Activated effector memory CD4-positive, alpha-beta T cell treated with Interleukin-2 at 50 U/mL for 16 hours (primary cell): ENCODE measurements at places on chromosomes 4 and X.

- DNase-seq = no peak
Measured at GRCh38 chr4:136818811-136819330, 713.4 kb downstream of the PCDH18 start.

- no peak for DNase-seq
Measured at GRCh38 chr4:41753942-41754341, 5.4 kb upstream of the PHOX2B start.

GRCh38 chr4:86615501-86615900 lies 21.4 kb downstream of the PTPN13 start:
- DNase-seq = no peak

- no peak for DNase-seq
Measured at GRCh38 chrX:41877167-41877566, 46.2 kb downstream of the CASK start.

- DNase-seq = no peak
Measured at GRCh38 chr4:183100827-183101226, 1.8 kb downstream of the WWC2 start.

DNA sequence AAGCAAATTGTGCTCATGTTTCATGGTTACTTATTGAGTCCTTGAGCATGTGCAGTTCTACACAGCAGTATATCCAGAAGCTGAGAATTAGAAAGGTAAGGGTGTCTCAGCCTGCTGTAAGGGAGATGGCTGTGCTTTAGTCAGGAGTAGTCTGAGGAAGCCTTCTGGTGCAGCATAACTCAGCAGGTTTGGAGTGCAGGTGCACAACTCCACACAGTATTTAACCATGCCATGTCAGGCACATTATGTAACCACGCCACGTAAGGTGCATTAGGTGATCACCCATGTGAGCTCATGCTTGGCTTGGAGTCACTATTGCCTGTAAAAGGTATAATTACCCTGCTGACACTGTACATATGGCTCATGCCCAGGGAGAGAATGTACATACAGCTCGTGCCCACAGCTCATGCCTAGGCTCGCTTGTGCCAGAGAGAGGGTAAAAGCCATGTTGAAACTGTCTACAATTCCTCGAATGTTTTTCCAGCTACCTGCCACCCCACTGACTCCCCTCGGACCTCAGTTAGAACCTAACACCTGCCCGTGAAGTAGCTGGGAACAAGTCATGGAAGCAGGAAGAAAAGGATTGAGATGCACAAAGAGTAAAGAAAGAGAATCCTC lies 37.8 kb downstream of the UCHL1 start:
- DNase-seq = no peak

DNA sequence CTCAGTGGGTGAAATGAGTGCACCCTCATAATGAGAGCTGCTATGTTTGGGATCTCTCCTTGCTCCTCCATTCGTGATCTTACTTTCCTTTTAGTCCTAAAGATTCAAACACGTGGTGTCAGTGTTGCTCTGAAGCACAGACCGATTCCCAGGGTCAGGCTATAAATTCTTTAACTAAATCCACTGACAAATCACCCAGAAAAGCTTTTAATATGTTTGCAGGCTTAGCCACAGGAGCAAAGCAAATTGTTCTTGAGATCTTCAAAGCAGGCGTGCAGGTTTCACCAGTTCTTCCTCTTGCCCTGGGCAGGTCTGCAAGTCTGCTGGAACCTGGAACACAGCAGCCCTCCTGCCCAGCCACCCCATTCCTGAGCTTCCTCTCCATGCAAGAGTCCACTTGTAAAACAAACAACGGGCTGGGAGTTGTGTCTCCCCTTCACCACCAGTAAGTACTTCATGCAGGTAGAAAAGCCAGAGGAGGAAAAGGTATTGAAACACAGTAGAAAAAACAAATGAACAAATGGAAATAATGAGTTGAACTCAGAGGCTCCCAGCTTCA lies 70.1 kb upstream of the ENPP6 start:
- DNase-seq = no peak

GRCh38 chrX:136258951-136259350 lies 7.8 kb upstream of the MAP7D3 start:
- DNase-seq = no peak

DNA sequence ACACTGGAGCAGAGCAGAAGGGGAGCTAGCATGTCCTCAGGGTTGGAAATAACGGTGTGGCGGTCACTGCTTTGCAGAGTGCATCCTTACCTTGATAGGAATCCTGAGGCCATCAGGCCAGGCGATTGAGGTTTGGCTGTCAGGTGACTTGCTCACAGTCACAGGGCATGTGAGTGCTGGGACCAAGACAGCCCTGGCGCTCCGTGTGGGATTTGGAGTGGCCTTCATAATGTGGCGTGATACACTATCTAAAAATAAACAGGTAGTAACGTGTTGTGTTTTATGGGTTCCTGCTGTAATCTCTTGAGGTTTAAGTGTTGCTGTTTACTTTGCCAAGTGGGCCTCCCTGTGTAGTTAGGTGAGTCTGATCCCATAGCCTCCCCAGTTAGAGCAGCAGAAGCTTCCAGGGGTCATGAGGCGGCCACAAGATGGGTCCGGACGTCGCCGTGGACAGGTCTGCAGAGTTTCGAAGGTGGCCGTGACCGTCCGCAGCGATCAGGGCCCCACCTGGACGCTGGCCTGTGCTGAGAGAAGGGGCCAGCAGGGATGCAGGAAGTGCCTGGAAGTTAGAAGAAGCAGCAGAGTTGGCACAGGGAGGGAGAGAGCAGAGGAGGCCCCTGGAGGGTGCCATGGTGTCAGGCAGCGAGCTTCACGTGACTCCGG lies 27.7 kb downstream of the RGS12 start:
- DNase-seq = no peak

DNA sequence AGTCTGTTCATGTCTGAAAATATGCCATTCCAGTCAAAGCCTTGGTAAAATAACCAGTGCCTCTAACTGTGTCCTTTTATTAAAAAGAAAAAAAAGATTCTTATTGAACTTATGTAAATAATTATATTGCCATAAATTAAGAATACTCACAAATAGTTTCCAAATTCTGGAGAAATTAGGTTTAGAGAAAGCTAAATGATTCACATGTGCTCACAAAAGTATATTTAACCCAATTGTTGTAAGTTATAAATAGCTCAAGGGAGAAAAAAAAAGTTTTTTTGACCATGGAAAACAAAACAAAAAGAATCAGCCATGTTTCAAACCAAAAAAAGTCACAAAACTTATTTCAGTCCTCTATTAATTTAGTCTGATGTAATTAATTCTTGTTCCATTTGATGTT lies 25.3 kb upstream of the HERC6 start:
- no peak for DNase-seq

DNA sequence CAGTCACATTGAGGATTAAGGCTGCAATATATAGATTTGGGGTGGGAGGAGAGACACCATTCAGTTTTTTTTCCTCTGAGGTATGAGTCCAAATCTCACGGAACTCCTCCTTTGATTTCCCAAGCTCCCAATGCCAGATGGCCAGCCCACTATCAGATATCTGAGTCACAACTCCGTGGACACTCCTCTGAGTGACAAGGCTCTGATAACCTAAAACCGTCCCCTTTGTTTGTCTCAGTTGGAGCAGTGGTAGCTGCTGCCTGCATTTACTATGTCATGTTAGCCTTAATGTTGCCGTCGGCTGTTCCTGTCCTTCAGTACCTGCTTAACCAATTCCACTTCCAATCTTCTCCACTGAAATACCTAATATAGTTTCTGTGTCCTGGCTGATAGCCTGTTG lies 107.3 kb downstream of the DTHD1 start:
- no peak for DNase-seq

GRCh38 chr4:156677131-156677531 lies 294.5 kb downstream of the PDGFC start:
- DNase-seq = no peak

DNA sequence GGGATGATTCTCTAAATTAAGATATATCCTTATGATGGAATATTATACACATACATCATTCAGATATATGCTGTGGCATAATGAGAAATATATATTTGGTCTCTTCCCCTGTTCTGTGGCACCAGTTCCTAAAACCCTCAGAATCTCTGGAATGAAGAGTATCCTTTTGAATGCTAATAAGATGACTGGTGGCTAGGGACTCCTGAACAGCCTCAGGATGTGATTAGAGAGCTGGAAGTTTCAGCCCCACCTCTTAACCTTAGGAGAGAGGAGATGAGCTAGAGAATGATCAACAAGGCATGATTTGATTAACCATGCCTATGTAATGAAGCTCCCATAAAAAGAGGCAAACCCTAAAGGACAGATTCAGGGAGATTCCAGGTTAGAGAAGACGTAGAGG lies 632.0 kb downstream of the IQCM start:
- no peak for DNase-seq

DNA sequence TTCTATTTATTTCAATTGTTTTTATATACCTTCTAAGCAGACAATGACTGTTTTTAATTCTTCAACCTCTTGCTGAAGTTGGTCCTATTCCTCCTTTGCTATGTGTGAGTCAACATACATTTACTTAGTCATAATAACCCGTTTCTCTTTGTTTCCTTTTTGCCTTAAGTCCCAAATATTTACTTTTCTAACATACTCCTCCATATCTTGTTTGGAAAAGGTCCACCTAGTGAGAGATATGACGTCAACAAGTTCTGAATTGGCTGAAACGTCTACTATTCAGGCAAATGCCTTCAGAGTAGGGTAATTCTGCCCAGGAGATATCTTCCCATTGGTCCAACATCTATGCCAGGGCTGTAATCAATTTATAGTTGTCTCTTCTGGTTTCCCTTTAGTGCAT lies 179.3 kb upstream of the GEMIN8 start:
- DNase-seq = no peak

DNA sequence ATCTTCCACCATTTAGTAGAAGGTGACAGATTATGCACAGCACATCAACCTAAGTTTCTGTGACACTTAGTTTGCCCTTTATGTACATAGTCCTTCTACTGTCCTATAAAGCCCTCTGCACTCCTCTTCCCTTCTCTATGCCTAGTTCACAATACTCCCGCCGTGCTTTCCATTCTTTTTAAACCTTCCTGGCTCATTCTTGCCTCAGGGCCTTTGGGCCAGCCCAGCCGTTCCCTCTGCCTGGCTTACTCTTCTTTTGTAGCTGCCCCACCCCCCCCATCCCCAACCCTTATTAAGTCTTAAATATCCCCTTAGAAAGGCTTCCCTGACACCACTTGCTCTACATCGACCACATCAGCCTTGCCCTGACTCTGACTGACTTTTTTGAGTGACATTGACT lies 33.0 kb downstream of the SGMS2 start:
- no peak for DNase-seq

- no peak for DNase-seq
Measured at GRCh38 chr4:67288964-67289363, 256.3 kb downstream of the CENPC start.

GRCh38 chr4:60344908-60345307 lies 855.2 kb upstream of the ADGRL3 start:
- no peak for DNase-seq

- no peak for DNase-seq
Measured at GRCh38 chr4:73311428-73311827, 52.8 kb upstream of the ANKRD17 start.

GRCh38 chr4:73005514-73005913 lies 64.0 kb downstream of the COX18 start:
- DNase-seq = no peak

GRCh38 chr4:9904976-9905587 lies 116.2 kb downstream of the SLC2A9 start:
- DNase-seq = no peak

DNA sequence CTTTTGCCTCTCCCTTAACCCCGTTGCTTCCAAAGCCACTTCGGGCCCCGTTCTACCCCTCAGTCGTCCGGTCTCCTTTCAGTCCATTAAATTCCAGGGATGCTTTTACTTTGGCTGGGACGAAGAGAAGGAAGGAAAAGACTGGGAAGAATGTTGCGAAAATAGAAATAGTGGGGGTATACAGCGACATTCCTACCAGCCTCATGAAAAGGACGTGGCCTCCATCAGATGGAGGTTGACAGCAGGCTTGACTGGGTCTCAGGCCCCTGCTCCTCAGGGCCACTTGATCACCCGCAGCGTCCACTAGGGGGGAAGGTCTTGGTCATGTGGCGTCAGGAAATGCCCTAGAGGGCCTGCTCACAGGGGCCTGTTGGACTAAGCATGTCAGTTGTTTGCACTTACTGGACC lies 657 bp upstream of the ANKRD50 start:
- DNase-seq = no peak
